Stimulated activated CD8-positive, alpha-beta memory T cell treated with anti-CD3 and anti-CD28 coated beads, Interleukin-15, amount 100 ng/mL, for 48 hours (primary cell): ENCODE measurements at places on chromosomes 5 and 9.

GRCh38 chr5:136816327-136816726 lies 451.0 kb upstream of the TRPC7 start:
- no peak for DNase-seq

DNA sequence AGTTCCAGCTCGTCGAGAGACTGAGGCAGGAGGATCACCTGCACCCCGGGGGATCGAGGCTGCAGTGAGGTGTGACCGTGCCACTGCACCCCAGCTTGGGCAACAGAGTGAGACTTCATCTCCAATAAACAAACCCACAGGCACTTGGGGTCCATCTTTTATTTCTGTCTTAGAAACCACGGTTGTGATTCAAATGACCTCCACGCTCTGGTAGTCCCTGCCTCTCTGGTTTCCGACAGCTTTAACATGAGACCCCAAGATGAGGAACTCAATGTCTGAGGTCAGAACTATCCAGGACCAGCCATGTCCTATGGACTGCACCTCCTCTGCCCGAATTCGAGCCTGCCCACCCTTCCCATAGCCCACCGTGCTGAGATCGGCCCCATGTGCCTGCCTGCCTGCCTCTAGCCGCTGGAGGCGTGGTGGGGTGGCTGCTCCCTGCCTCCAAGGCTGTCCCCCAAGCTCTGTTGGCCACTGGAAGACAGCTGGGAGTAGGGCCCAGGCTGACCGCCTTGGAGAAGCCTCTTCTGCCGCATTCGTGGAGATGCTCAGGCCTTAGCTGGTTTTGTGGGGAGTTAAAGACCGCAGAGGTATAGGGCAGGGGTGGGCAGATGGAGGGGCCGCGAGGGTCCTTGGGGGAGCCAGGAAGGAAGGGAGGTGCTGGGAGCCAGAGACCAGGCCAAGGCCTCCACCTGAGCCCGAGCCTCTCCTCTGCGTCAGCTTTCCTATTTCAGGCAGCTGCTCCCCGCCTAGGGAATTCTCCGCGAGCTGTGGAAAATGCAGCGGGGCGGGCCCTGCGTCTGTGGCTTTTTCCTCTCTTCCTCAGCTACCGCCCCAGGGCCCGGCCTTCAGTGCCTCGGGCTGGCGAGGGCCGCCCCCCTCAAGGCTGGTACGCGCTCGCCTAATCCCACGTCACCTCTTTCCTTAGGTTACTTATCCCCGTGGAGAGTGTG lies 6.9 kb upstream of the WDR5 start:
- no peak for DNase-seq

GRCh38 chr5:133220851-133221674 lies 169.2 kb downstream of the HSPA4 start:
- no peak for DNase-seq

DNA sequence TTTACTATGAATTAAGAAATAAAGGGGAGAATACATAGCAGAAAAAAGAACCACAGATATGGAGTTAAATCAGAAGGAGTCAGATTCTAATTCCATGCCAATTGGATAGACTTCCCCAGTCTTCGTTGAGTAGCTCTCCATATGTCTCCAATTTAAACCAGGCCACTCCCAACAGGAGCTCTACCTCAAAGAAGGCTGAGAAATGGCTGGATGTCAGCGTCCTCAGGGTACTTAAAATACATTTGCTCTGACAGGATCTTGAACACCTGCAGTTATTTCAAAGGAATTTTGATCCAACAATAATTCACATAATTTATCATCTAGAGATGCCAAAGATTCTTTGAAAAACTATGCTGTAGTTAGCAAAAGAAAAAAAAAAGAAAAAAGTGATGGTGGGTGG lies 133.9 kb upstream of the FBN2 start:
- no peak for DNase-seq

- no peak for DNase-seq
These were observed 83.2 kb upstream of the MYO10 start for GRCh38 chr5:17019324-17019723.

DNA sequence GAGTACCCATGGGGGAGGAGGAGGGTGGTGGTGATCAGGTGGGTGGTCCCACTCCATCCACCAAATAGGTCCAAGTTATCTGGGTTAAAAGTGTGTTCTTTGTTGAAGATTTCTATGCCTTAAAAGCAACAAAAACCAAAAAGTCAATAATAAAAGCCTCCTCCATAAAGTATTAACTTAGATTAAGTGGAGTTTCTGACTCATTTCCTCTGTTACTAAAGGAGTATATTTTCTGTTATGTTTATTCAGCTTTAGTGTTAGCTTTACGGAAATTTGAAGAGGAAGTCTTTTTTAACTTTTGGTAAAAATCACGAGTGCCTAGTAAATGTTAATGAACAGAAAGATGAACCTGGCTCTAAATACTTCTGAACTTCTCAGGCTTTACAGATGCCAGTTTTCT lies 17.8 kb downstream of the FBXO38 start:
- no peak for DNase-seq

DNA sequence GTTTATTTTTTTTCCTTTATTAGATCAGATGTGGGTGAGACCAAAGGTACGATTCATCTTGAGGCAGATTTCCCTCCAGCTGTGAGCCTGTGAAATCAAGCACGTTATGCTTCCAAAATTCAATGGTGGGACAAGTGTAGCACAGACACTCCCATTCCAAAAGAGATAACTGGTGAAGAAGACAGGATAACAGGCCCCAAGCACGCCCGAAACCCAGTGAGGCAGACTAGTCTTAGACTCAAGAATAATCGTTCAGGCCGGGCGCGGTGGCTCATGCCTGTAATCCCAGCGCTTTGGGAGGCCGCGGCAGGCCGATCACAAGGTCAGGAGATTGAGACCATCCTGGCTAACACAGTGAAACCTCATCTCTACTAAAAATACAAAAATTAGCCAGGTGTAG lies 36.8 kb upstream of the COL5A1 start:
- no peak for DNase-seq

DNA sequence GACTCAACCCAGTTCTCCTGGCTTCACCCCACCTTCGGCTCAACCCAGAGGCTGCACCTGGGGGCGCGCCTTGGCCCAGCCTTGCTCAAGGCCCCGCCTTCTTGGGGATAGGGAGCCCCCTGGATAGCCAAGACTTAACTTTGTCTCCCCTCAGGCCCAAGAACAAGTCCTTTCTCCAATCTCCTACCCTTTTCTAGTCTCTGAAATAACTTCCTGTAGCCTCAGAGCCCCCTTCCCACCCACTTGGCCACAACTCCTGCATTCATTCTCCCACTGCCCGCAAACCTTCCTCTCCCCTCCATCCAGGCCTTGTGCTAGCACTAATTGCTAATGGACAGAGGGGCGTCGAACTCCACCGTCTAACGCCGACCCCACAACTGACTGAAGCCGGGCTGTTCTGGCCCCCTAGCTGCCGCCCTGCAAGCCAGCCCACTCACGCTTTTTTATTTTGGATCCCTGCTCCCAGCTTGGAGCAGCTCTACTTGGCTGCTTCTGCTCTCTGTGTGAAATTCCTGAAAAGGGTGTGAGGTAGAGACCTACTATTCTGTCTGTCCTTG lies 579 bp upstream of the ASTN2 start:
- DNase-seq: no peak

DNA sequence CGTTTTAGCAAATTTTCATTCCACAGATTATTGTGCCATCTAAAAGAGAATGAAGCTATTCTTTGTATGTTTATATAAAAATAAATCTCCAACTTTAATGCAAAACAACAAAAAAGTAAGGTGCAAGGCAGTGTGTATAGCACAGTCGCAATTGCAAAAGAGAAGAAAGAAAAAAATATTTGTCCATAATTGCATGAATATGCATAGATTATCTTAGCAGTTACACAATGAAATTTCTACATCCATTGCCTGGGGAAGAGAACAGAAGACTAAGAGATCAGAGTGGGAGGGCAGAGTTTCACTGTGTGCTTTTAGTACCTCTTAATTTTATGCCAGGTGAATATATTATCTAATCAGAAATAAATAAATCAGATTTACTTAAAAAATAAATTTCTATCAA lies 86.4 kb upstream of the LHFPL2 start:
- no peak for DNase-seq

DNA sequence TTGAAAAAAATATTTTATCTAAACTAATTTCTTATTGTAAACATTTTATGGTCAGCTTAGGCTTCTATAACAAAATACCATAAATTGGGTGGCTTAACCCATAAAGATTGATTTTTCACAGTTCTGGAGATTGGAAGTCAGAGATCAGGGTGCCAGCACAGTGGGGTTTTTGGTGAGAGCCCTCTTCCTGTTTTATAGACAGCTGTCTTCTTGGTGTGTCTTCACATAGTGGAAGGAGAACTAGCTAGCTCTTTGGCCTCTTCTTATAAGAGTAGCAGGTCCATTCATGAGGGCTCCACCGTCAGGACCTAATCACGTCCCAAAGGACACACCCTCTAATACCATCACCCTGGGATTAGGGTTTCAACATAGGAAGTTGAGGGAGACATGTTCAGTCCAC lies 26.6 kb downstream of the OTULINL start:
- DNase-seq: no peak

- DNase-seq: no peak
These were observed 62.0 kb downstream of the ENC1 start for GRCh38 chr5:74578356-74579044.

DNA sequence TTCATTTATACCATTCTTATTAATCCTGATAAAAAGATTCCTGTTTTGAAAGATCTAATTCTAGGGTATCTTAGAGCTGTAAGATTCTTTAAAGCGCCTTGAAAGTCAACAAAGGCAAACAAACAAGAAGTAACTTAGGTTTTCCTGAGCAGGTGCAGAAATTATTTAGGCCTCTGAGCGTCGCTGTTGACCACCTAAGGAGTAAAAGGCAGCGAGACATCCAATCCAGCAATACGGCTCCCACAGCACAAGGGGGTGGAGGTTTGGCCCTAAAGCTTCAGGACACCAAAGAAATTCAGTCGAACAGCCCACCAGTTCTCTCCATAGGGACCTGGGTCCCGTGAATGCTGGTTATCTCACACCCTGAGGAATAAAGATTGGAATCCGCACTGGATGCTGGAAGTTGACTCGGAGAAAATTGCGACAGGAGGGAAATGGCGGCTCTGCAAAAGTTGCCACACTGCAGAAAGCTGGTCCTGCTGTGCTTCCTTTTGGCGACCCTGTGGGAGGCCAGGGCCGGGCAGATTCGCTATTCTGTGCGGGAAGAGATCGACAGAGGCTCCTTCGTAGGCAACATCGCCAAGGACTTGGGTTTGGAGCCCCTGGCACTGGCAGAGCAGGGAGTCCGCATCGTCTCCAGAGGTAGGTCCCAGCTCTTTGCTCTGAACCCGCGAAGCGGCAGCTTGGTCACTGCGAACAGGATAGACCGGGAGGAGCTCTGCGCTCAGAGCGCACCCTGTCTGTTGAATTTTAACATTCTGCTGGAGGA lies at the start of gene PCDHGA2:
Gene PCDHGA2 (plus strand): TSS at position 223 of the 769 bp plus-strand sequence.
- DNase-seq: no peak

GRCh38 chr9:87909310-87910041 lies 8.3 kb upstream of the SPATA31C1 start:
- DNase-seq: no peak

GRCh38 chr5:42994555-42995359 lies 45.4 kb downstream of the ANXA2R start:
- DNase-seq: peak; percentile 80

DNA sequence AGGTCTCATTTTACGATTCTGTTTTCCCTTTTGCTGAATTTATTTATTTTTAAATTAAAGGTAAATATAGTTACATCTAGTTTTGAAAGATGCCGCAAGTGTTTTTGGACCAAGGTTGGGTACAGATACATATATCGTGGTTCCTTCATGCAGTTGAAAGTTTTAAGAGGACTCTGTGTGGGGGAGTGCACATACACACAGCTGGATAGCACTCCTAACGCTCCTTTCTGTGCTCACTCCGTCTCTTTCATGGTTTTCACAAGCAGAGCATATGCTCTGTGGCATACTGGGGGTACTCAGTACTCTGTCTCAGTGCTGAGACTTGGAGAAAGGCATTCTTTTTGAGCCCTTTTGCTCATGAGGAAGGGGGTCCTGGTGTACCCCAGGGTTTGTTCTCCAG lies 307.5 kb downstream of the DOCK8 start:
- DNase-seq: no peak

- no peak for DNase-seq
These were observed 592.2 kb upstream of the ZNF608 start for GRCh38 chr5:125338440-125339174.

DNA sequence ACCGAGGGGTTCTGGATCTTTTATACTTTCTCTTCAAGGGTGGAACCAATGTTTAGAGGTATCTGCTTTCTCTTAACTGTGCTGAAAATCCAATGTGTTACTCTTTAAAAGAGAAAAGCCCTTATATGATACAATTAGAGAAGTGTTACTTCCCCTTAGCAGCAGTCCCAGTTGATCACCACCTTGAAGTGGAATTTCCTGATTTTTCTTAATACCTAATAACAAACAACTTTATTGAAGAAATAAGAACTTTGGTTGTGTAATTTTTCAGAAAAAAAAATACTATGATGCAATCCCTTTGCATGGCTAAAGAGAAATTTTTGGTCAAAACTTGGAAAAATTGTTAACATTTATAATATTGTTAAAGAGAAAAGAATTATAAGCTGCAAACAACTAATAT lies 24.7 kb downstream of the SLC1A3 start:
- no peak for DNase-seq

DNA sequence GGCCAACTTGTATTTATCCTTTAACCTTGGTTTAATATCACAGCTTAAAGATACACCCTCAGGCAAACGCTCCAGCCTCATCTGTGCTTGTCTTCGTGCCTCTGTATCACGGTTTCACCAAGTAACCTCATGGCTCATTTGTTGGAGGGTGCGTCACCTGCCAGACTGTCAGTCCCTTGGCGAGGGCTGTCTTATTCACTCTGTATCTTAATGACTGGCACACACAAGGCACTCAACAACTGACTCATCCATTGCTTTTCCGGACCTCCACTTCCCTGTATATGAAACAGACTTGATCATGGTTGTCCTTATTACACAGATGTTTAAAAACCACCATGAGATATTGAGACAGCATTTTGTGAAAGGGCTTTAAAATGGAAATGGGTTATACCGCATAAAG lies 28.0 kb downstream of the LCP2 start:
- peak; percentile 56 for DNase-seq

DNA sequence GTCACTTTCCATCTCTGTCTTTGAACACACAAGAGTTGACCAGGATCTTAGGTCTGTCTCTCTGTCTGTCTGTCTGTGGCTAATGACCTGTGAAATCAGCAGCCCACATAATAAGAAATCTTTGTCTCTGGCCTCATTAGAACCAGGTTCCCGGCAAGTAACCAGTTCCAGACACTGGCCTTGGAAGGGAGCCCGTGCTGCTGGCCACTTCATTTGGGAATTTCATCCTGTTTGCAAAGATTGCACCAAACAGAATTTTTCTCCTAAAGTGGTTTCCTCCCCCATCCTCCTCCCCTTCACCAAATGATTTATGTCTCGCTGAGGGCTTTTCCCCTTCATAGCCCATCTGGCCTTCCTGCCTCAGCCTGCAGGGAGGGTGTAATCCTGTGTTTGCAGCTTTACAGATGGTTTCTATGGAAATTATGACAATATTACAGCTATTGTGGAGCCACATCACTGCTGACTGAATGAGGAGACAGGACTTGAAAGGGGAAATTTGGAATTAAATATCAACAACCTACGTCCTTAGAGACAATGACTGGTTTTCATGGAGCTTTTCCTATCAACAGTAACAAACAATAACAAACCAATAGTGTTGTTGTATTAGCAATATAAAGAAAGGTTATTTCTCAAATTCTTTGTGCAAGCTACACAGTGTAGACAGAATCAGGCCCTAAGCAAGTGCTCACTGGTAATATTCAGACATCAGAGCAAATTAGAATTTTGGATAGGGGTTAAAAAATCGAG lies 25.7 kb downstream of the DPYSL3 start:
- DNase-seq: no peak
